ENCODE measurements at places on chromosomes 5 and 9. TPM values are rescaled to one million over a fixed set of nuclear protein-coding genes. Genes with fewer than 3 reads are reported as not detected.

ANKRA2 gene
- total RNA-seq = 24.0 TPM

GDF9 gene
- 0.46 TPM for total RNA-seq

SPATA31E1 gene
- not detected for total RNA-seq

PIP5KL1 gene
- total RNA-seq = 3.5 TPM

ST8SIA4 gene
- 17.8 TPM for total RNA-seq

ELP1 gene
- total RNA-seq = 18.3 TPM

RPS14 gene
- 1,578 TPM for total RNA-seq

EPB41L4A gene
- total RNA-seq = 35.2 TPM

DNA sequence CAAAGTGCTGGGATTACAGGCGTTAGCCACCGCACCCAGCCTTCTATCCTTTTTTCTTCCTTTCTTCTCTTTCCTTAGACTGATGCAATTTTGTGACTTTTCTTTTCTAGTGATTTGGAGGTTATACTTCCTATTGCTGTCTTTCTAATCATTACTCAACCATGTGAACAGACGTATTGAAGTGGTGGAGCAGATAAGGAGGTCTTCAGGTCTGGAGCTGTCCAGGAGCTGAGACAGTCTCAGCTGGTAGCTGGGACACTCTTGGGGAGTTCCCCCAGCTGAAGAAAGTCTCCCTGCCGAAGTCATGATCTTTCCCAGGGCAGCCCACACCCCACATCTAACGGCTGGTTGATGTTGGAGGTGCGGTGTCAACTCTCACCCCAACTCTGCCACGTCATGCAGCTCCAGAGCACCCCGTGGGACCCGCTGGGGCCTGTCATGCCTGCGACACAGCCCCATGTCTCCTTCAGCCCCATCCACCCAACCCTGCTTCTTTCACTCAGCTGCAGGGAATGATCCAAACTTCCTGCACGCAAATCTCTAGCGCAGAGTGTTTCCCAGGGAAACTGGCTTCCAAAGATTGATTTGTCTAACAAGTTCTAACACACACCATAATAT is 41.1 kb downstream of the NSUN2 start:
- DNase-seq = no peak

GRCh38 chr5:19301271-19301670 is 686.7 kb downstream of the CDH18 start:
- DNase-seq = no peak

- no peak for DNase-seq
Measured at GRCh38 chr5:116320486-116320885, 235.7 kb downstream of the COMMD10 start.

DNA sequence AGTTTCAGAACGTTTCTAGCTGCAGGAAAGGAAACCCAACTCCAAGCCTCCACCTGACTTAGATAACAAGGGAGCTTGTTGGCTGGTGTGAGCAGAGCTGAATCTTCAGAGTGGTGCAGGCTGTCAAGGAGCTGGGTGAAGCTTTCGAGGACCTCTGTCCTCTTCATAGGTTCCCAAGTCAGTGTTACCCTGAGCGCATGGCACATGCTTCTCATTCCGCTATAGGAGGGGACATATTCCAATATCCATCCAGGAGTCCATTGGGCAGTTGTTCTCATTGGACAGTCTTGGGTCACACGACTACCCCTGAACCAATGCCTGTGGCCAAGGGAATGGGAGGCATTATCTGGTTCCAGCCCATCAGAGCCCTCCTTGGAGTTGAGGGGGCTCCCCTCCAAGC is 50.3 kb downstream of the DUSP1 start:
- no peak for DNase-seq

DNA sequence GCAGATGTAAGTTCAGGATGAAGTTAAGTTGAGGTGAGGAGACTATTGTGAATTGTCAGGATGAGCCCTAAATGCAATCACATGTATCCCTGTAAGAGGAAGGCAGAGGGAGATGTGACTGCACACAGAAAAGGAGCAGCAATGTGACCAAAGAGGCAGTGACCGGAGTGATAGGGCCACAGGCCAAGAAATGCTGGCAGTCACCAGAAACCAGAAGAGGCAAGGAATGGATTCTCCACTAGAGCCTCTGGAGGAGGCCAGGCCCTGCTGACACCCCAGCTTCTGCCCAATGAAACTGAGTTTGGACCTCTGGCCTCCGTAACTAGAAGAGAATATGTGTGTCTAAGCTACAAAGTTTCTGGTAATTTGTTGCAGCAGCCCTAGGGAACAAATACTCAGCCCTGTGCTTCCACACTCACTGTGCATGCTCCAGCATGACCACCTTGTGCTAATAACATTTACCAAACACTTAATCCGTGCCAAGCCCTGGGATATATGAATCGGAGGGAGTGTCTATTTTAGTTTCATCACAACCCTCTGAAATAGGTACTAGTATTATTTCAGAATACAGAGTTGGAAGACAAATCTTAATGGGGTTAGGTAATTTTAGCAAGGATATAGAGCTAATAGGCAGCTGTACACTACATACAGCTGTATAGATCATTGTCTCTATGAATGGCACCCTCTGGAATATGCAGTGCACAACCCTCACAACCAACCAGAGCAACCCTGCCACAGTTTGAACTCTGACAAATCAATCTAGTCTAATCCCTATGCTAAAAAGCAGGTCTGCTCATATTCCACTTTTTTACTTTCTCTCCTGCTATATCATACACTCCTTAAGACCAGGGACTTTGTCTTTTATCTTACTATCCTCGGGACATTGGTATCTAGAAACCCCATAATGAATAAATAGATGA is 7.8 kb upstream of the GPX8 start:
- DNase-seq = no peak

- no peak for DNase-seq
Measured at GRCh38 chr5:55104036-55104772, 1.8 kb downstream of the GZMA start.

- DNase-seq = no peak
Measured at GRCh38 chr5:93705896-93706295, 35.5 kb downstream of the POU5F2 start.

DNA sequence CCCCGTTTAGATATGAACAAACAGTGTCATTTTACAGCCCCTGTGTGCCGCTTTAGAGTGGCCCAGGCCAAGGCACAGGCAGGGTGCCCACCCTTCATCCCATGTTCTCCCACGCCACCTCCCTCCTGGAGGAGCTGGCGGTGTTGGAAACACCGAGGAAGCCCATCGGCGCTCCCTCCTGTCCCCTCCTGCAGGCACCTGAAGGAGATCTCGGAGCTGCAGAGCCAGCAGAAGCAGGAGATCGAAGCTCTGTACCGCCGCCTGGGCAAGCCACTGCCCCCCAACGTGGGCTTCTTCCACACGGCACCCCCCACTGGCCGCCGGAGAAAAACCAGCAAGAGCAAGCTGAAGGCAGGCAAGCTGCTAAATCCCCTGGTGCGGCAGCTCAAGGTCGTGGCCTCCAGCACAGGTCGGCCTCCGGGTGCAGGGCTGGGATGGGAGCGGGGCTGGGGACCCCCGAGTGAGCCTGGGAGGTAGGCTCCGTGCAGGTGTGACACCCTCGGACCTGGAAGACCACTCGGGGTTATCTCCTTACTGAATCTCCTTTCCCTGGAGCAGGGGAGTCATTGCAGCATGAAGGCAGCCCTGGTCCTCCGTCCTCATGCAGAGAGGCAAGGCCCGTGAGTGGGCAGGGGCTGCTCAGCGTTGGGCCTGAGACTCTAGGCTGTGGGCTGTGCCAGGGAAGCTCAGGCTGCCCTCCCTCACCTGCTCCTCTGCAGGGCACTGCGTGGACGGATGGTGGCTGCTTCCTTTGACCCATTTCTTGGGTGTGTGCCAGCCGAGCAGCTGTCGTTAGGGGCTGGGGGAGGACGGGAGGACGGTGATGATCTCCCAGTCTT is 113.9 kb downstream of the WNK2 start:
- peak; percentile 53 for DNase-seq

DNA sequence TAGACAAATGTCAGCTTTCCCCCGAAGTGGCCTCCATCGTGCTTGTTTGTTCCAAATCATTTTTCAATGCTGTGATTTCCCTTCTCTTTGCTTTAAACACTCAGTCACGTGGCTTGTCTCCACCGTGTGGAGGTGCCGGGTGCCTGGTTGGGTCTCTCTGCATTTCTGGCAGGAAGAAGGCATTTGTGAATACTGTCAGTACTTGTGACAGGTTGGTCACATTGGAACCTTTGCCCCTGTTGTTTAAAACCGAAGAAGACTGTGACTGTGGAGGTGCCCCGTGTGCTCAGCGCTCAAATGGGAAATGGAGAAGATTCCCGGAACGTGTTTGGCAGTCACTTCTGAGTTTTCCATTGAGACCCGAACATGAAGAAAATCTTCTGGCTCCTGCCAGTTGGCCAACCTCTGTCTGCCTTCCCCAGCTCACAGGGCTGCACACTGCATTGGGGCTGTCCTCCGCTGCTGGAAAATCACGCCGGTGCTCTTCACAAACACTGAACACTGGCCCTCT is 74.6 kb downstream of the LMNB1 start:
- DNase-seq = no peak

DNA sequence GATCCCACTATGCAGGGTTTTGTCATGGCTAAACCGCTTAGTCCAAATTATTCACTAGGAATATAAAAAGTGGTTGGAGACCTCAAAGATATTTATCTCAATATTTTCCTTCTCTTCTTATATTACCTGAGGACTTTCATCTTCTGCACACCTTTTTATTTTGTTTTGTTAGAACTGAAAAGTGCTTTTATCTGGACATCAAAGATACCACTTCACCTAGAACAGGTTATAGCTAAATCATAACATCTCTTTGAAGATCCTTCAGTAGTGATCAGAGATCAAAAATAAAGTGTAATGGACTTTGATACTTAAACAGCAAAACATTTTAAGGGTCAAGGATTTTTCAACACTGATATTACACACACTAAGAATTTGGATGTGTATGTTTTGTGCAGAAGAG is 160.2 kb downstream of the MCTP1 start:
- no peak for DNase-seq

DNA sequence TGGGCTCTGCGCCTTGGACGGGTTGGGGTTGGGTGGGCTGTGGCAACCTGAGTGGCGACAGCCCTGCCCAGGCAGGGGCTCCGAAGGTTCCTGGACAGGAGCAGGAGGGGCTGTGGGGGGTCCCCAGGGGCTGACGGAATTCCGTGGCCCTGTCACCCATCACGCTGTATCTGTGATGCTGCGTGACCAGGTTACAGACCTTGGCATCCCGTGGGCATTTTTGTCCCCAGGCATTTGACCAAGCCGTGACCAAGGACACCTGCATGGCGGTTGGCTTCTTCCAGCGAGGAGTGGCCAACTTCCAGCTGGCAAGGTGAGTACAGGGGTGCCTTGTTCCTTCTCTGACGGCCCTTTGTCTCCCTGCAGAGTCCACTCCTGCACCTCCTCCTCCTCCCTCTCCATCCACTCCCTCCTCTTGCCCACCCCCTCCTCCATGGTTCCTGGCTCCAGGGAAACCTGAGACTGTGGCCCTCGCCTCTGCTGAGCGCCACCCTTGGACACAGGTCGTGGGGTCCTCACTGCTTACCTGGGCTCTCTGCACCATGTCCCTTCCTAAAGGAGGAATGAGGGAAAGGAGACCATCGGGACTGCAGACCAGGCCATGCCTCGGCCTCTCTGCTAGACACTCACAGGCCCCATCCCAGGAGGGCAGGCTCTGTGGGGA is 3.0 kb downstream of the NOXA1 start:
- peak; percentile 56 for DNase-seq

DNA sequence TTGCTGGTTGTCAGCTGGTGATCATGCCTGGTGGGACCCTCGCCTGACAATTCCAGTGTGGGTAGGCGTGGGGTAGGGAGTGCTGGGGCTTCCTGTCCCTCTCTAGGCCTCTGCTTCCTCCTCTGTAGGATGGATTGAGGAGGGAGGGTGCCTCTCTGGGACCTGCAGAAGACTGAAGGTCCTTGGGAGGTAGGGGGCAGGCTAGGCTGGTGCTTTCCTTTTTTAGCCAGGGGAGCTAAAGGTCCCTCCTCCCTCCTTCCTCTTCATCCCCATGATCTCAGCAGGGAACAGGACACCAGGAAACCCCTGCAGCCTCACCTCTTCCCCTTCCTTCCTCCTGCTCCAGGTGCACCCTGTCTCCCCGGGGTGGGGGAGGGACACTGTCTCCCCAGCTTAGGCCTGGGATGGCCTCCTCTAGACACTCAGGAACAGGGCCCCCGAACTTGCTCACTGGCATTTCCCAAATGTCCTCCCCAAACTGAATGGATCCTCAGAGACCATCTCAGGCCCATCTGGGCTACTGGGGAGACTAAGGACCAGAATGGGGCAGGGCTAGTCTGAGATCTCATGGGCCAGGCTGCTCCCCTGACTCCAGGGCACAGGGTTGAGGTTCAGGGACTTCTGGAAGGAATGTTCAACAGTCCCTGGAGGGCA is 8.4 kb downstream of the SH2D3C start:
- no peak for DNase-seq

GRCh38 chr5:175378444-175379028 is 65.4 kb downstream of the DRD1 start:
- no peak for DNase-seq

DNA sequence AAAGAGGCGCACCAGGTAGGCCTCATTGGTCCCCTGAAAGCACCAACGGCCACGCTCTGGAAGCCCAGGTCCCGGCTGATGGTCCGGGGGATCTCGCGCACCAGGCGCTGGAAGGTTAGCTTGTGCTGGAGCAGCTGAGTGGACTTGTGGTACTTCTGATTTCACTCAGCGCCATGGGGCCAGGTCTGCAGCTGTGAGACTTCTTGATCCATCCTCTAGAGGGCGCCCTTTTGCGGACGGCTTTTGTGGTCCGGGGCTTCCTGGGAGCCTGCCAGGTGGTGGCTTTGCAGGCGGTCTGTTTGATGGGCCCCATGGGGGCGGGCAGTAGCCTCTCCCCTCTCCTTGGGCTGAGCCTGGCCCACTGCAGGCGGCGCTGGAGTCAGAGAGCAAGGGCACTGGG is 10.4 kb downstream of the TAF11L12 start:
- no peak for DNase-seq

DNA sequence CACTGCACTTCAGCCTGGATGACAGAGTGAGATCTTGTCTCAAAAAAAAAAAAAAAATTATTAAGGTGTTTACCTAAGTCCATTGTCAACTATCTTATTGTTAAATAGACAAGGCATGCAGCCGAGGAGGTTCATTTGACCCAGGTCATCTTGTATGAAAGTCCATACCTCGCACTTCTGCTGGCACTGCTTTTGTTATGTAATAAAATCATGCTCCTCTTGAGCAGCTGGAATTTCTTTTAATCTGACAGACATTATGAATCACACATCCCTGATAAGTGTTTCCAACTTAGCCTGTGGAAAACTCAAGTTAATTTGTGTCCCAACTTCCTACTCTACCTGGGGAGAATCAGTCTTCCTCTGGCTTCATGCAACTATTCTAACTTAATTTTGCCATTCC is 315.6 kb upstream of the KLF4 start:
- no peak for DNase-seq

- peak; percentile 90 for DNase-seq
Measured at GRCh38 chr9:136339173-136339957, 12.0 kb downstream of the GPSM1 start.

DNA sequence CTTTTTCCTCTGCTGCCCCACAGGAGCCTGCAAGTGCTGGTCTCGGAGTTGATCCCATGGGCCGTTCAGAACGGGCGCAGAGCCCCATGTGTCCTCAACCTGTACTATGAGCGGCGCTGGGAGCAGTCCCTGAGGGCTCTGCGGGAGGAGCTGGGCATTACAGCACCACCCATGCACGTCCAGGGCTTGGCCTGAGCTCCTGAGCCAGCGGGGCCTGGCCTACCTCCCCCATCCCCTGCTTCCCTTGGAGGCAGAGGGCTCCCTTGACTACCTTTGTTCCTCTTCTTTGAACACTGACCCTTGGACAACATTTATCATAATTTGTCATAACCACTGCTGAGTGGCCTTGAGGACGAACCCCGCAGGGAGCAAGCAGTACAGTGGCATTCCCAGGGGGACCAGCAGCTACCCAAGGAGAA is 6.9 kb upstream of the SLC27A4 start:
- DNase-seq = no peak

GRCh38 chr5:126274076-126274762 is 149.0 kb upstream of the GRAMD2B start:
- DNase-seq = no peak

Measured in upper lobe of right lung (tissue), 1 donor.